Renal cortex interstitium (tissue), 15 donors: ENCODE measurements at places on chromosomes 11 and 22.

GRCh38 chr11:114846416-114846791 lies 168.1 kb downstream of the NXPE2 start:
- DNase-seq: no peak

GRCh38 chr11:9075556-9075955 lies 15.8 kb downstream of the SCUBE2 start:
- DNase-seq: no peak

- DNase-seq: no peak
These were observed 10.1 kb upstream of the FADS3 start for GRCh38 chr11:61901397-61901796.

GRCh38 chr11:9459667-9460321 lies 1.0 kb upstream of the ZNF143 start:
- DNase-seq: peak; percentile 36
